ENCODE measurements at places on chromosomes 13 and 19. TPM values are rescaled to one million over a fixed set of nuclear protein-coding genes. Genes with fewer than 3 reads are reported as not detected.

DNA sequence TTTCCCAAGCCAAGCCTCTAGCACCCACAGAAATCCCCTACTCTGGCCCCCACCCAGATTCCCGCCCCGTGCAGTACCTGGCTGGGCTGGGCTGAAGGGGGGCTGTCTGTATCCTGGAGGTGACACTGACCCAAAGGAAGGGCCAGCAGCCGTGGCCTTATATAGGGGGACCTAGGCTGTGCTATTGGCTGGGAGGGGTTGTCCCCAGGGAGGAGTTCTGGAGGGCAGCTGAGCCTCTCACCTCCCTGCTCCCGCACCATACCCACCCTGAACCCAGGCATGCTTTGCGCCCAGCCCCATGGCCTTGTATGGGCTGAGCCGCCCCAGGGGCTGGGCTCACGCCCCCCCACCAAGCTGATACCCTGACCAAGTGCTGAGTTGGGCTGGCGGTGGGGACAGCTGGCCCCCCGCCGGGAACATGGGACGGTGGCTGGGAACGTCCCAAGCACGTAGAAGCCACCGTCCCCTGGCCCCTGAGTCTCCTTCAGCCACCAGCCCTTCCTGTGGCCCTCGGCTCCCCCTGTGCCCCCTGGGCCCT lies at the start of gene CKM:
TSS of gene CKM (minus strand) at position 132 of the 538 bp plus-strand sequence. CDS start 3,162 bp downstream, outside the sequence.
- H3K36me3 ChIP-seq = no peaks in the 10 kb centered on the region
- H3K27ac ChIP-seq = peak within 1 kb of the TSS; percentile 53
- peaks cover 6% of the 10 kb centered on the region for H3K27me3 ChIP-seq
- DNase-seq = no peak

GRCh38 chr13:25371875-25372283 lies at the start of gene ATP8A2:
ATP8A2 (plus strand) TSS chr13:25371974; CDS start chr13:25372213, 239 bp downstream.
- H3K27me3 ChIP-seq = peaks cover 71% of the 10 kb centered on the region
- no peaks in the 10 kb centered on the region for H3K4me1 ChIP-seq
- no peak within 1 kb of the TSS for H3K27ac ChIP-seq
- DNase-seq = peak; percentile 71

SULT2A1 gene
- total RNA-seq = 0.18 TPM

GRCh38 chr19:17235300-17235970 lies 9.4 kb downstream of the OCEL1 start:
- no peaks in the 10 kb centered on the region for H3K27me3 ChIP-seq
- peak overlapping the region; percentile 44 for H3K27ac ChIP-seq
- DNase-seq = peak; percentile 85
- peaks cover 4% of the 10 kb centered on the region for H3K4me1 ChIP-seq

SIGLEC9 gene
- total RNA-seq = not detected

- H3K27ac ChIP-seq = no peak overlapping the region
- H3K36me3 ChIP-seq = peaks cover 66% of the 10 kb centered on the region
- no peak for DNase-seq
- peak overlapping the region; percentile 58 for H3K4me3 ChIP-seq
- H3K4me1 ChIP-seq = no peaks in the 10 kb centered on the region
Observed at GRCh38 chr19:2850256-2850925, 9.1 kb downstream of the ZNF555 start.

- H3K4me3 ChIP-seq = peak overlapping the region; percentile 78
- H3K36me3 ChIP-seq = no peaks in the 10 kb centered on the region
- H3K4me1 ChIP-seq = peaks cover 10% of the 10 kb centered on the region
- DNase-seq = no peak
- H3K27me3 ChIP-seq = peaks cover 38% of the 10 kb centered on the region
Observed at GRCh38 chr13:29427937-29428309, 167.6 kb downstream of the SLC7A1 start.

DNA sequence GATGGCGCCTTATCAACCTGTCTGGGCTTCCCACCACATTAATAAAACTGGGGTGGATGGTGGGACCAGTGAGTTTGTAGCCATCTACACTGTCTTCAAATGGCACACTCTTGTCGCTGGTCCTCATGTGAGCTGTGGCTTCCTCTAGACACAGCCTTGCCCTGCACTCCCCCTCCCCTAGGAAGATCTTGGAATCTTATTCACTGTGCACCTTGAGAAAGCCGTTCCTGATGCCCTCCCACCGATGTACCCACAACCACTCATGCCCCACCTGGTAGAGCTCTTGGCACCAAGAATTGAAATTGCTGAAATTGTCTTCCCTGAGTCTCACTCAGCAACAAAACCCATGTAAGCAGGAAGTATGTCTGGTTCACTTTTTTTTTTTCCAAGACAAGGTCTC lies 146.0 kb downstream of the PTPRS start:
- no peak overlapping the region for H3K4me3 ChIP-seq
- DNase-seq = no peak
- H3K36me3 ChIP-seq = no peaks in the 10 kb centered on the region
- no peaks in the 10 kb centered on the region for H3K27me3 ChIP-seq
- peaks cover 4% of the 10 kb centered on the region for H3K4me1 ChIP-seq

TRPM4 gene
- total RNA-seq = 22.0 TPM

MIA gene
- total RNA-seq = not detected

DNA sequence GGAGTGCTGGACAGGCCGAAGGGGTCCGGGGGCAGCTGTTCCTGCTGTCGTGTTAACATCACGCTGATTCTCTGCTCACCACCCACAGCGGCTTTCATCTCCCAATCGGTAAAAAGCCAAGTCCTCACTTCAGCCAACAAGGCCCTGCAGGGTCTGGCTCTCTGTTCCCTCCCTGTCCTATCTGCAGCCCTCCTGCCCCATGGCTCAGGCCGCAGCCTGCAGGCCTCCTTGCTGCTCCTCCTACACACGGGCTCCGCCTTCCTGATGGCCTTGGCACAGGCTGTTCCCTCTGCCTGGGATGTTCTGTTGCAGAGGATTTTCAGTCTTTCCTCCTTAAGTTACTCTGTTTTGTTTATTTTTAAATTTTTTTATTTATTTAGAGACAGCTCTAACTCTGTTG lies 22.2 kb downstream of the FUZ start:
- no peak overlapping the region for H3K4me3 ChIP-seq
- no peaks in the 10 kb centered on the region for H3K27me3 ChIP-seq
- no peaks in the 10 kb centered on the region for H3K4me1 ChIP-seq
- peaks cover 32% of the 10 kb centered on the region for H3K36me3 ChIP-seq

- no peaks in the 10 kb centered on the region for H3K27me3 ChIP-seq
- peak within 1 kb of the TSS; percentile 97 for H3K4me3 ChIP-seq
- DNase-seq = peak; percentile 73
Observed at GRCh38 chr19:46746281-46747057, at the start of gene STRN4. STRN4 (minus strand) TSS chr19:46746450; CDS start chr19:46746430, 20 bp downstream.

DNA sequence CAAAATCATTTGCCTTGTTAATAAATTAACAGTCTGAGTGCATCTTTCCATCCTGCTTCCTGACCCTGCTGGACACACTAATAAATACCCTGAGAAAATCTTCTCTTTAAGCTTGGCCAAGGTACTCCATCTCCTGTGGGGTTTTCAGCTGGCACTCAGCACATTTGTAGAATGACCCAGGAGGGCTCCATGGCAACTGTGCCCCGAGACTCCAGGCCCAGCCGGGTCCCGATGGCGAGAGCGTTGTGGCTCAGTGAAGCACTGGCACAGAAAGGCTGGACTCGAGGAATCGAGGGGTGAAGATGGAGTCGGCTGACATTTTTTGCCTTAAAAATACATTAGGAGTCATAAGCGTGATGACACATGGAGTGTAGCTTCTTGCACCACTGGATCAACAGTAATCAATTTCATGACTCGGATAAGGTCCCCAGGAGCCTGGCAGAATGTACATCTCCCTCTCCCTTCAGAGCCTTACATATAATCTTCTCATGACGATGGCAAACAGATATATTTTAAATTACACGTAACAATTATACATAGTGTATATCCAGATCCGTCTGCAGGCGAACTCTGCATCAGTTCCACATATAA lies 85.4 kb downstream of the SLC7A1 start:
- H3K4me3 ChIP-seq = no peak overlapping the region
- no peak overlapping the region for H3K27ac ChIP-seq
- H3K36me3 ChIP-seq = peaks cover 9% of the 10 kb centered on the region

CLIP3 gene
- total RNA-seq = 19.7 TPM

LILRA2 gene
- not detected for total RNA-seq

DNA sequence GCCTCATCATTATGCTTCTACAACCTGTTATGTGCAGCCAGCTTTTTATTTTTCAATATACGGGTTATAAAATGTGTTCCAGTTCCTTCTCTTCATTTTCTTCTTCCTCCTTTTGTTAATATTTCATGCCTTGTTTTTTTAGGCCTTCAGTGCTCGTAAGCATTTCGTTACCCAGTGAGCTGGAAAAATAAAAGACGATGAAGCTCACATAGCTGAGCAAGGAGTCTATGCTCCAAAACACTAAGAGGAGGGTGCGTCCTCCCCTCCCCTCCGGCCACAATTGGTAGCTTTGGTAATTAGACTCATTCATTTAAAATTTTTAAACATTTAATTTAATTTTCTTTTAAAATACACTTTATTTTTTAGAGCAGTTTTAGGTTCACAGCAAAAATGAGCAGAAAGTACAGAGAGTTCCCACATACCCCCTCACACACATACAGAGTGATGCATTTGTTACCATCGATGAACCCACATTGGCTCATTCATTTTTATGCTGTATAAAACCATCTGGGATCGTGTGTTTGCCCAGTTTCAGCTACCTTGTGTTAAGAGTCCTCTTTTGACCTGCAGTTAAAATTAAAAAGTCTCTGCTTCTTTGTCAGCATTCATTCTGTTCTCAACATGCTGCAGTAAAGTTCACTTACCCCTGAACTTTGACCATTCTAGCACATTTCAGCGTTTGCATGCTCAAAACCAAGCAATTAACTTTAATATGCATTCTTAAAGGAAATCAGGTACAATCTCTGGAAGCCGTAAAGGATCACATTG lies 223.9 kb downstream of the LACC1 start:
- H3K27me3 ChIP-seq = no peaks in the 10 kb centered on the region
- no peaks in the 10 kb centered on the region for H3K36me3 ChIP-seq
- no peak overlapping the region for H3K4me3 ChIP-seq
- DNase-seq = no peak
- H3K4me1 ChIP-seq = no peaks in the 10 kb centered on the region

DNA sequence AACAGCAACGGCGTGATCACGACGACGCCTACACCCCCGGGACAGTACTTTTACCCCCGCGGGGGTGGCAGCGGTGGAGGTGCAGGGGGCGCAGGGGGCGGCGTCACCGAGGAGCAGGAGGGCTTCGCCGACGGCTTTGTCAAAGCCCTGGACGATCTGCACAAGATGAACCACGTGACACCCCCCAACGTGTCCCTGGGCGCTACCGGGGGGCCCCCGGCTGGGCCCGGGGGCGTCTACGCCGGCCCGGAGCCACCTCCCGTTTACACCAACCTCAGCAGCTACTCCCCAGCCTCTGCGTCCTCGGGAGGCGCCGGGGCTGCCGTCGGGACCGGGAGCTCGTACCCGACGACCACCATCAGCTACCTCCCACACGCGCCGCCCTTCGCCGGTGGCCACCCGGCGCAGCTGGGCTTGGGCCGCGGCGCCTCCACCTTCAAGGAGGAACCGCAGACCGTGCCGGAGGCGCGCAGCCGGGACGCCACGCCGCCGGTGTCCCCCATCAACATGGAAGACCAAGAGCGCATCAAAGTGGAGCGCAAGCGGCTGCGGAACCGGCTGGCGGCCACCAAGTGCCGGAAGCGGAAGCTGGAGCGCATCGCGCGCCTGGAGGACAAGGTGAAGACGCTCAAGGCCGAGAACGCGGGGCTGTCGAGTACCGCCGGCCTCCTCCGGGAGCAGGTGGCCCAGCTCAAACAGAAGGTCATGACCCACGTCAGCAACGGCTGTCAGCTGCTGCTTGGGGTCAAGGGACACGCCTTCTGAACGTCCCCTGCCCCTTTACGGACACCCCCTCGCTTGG lies 966 bp downstream of the JUNB start:
- DNase-seq = peak; percentile 91
- peak overlapping the region; percentile 86 for H3K4me3 ChIP-seq
- no peaks in the 10 kb centered on the region for H3K36me3 ChIP-seq
- H3K27ac ChIP-seq = peak overlapping the region; percentile 70
- H3K4me1 ChIP-seq = peaks cover 11% of the 10 kb centered on the region

MEDAG gene
- 0.33 TPM for total RNA-seq

- H3K4me1 ChIP-seq = no peaks in the 10 kb centered on the region
- H3K36me3 ChIP-seq = no peaks in the 10 kb centered on the region
- H3K27me3 ChIP-seq = no peaks in the 10 kb centered on the region
- no peak overlapping the region for H3K27ac ChIP-seq
- H3K4me3 ChIP-seq = no peak overlapping the region
- no peak for DNase-seq
Observed at GRCh38 chr13:24203811-24204210, 43.3 kb downstream of the SPATA13 start.

GRCh38 chr13:72651144-72651543 lies 76.3 kb downstream of the MZT1 start:
- no peak overlapping the region for H3K4me3 ChIP-seq
- H3K27ac ChIP-seq = no peak overlapping the region
- no peaks in the 10 kb centered on the region for H3K4me1 ChIP-seq
- H3K27me3 ChIP-seq = no peaks in the 10 kb centered on the region
- no peak for DNase-seq
- no peaks in the 10 kb centered on the region for H3K36me3 ChIP-seq

GRCh38 chr19:49142866-49143335 lies 12.3 kb downstream of the HRC start:
- peak overlapping the region; percentile 91 for H3K4me3 ChIP-seq
- no peaks in the 10 kb centered on the region for H3K4me1 ChIP-seq
- H3K27ac ChIP-seq = no peak overlapping the region
- no peaks in the 10 kb centered on the region for H3K36me3 ChIP-seq
- H3K27me3 ChIP-seq = no peaks in the 10 kb centered on the region

APOC4 gene
- total RNA-seq = not detected

SLC25A41 gene
- not detected for total RNA-seq

- H3K4me1 ChIP-seq = no peaks in the 10 kb centered on the region
- no peaks in the 10 kb centered on the region for H3K36me3 ChIP-seq
- H3K4me3 ChIP-seq = peak overlapping the region; percentile 64
- peak; percentile 93 for DNase-seq
- no peak overlapping the region for H3K27ac ChIP-seq
Observed at GRCh38 chr19:7500811-7501450, 12.1 kb upstream of the PEX11G start.

DNA sequence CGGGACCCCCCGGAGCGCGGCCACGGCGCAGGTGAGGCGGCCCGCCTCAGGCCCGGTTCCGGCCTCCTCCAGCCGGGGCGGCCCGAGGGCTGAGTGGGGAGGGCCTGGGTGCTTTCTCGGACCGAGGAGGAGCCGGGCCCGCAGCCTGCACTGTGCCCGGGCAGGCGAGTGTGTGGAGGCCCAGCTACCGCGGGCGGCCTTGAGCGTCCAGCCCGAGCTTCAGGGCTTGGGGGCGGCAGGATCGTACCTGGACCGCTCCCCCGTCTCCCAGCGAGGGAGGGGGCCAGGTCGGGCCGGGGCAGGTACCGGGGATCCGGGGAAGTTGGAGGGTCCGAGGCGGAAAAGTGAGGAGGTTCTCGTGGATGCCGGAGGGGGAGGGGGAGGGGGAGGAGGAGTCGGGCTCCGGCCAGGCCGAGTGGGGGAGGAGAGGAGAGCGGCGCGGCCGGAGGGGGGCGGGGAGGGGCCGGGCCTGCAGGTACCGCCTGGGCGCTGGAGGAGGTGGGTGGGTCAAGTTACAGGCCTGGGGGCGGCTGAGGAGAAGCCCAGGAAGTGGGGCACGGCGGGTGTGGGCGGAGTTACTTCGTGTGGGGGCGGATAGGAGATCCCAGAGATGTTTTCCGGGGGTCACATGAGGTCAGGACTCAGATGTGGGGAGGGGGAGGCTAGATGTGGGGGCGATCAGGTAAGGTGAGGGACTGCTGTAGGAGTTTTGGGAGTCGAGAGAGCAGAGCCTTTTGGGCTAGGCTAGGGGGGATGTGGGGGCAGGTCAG lies 545 bp downstream of the NACC1 start:
- DNase-seq = peak; percentile 96
- peaks cover 23% of the 10 kb centered on the region for H3K4me1 ChIP-seq
- peaks cover 46% of the 10 kb centered on the region for H3K36me3 ChIP-seq
- peak overlapping the region; percentile 89 for H3K4me3 ChIP-seq
- peak overlapping the region; percentile 78 for H3K27ac ChIP-seq
